ENCODE measurements at places on chromosomes 6 and 20.

DNA sequence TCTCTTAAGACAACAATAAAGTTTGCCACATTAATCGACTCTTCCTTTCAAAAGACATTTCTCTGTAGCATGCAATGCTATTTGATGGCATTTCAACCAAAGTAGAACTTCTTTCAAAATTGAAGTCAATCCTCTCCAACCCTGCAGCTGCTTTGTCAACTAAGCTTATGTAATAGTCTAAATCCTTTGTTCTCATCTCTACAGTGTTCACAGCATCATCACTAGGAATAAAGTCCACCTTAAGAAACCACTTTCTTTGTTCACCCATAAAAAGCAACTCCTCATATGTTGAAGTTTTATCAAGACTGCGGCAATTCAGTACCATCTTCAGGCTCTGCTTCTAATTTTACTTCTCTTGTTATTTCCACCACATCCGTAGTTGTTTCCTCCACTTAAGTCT lies 11.5 kb upstream of the BLOC1S5 start:
- no peak for DNase-seq

- DNase-seq: no peak
Measured at GRCh38 chr6:138805016-138805765, 9.3 kb downstream of the ECT2L start.

DNA sequence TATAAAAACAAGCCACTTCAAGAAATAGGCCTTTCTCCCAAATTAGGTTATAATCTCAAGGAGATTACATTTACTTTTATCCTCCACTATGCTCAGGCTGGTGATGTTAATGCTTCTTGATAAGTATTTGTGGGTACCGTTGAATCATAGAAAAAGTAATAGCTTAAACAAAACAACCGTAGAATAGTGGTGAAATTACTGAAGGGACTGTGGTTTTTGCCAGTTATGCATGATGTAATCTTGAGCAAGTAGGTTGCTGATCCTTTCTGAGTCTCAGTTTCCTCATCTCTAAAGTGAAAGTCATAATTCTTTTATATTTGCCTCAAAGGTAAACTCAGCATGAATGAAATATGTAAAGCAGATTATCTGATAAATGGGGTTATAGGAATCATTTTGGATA lies 187.3 kb upstream of the JAG1 start:
- peak; percentile 63 for DNase-seq

DNA sequence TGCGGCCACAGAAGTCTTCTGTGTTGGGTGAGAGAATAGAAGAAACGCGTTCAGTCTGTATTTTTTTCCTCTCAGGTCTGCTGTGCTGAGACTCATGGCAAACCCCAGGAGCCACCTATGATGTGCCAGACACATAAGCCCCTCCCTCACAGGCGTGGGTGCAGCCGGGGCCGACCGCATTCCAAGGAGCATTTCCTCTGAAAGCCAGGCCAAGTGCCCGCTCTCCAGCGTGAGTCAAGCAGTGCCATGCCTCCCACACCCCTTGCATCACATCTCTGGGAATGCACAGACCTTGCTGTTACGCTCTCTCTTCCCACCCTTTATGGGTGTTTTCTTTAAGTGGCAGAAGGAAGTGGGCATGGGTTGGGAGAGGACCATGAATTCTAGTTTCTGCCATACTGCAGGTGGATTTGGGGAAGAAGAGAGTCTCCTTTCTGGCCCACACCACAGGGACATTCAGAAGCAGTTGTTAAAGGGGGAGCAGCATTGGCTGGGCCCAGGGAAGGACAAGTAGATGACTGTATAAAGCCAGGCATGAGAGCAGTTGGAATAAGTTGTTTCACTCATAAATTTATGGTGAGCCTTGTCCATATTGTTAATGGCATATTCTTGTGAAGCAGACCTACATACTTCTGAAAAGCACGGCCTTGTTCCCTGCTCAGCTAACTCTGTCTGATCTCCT lies 37.1 kb upstream of the TFAP2A start:
- DNase-seq: no peak

GRCh38 chr20:13061381-13061780 lies 52.6 kb downstream of the SPTLC3 start:
- no peak for DNase-seq

DNA sequence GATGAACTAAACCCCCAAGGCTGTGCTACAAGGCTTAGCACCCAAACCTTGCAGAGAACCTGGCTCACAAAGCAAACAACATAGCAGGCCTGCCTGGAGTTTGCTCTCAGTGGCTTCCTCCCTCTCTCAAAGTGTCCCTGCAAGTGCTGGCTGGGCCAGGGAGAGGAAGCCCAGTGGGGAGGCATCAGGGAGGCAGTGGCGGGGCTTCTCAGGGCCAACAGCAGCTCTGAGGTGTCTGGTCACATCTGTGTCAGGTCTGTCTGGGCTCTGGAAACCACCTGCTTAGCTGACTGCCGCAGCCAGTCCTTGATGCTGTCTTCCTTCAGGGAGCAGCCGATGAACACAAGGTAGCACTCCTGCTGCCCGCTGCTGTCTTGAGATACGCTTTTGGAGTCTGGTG lies 16.7 kb upstream of the SLC4A11 start:
- no peak for DNase-seq

DNA sequence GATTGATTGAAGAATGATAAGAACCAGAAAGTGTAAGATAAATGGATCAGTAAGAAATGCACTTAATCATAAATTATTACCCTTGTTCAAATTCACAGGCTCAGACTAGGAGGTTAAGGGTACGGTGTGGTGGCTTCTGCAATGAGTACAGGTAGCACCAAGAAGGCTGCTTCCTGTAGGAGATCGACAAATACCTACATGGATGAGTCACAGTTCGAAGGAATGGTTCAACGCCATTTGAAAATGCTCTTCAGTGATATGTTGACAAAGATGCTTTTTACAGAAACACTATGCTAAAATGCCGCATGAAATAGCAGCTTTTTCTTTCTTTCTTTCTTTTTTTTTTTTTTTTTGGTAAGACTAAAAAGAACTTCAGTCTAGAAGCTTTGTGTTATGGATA lies 116.2 kb downstream of the DTNBP1 start:
- DNase-seq: no peak

DNA sequence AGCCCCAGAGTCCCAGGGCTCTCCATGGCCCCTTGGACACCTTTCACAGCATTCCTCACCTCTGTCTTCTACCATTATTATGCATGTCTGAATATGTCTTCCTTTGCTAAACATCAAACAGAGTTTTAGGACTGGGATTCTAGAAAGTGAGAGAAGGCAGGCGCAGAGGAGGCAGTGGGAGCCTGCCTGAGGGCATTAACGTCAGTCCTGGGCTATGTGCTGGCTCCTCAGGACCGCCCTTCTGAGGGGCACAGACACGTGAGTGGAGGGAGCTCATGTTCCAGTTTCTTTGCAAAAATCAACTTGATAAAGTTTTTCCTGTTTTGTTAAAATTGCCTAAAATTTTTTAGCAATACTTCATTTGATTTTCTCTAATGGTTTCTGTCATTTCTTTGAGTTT lies 38.0 kb downstream of the C6orf15 start:
- no peak for DNase-seq

GRCh38 chr20:13778827-13779226 lies 5.9 kb downstream of the ESF1 start:
- no peak for DNase-seq

DNA sequence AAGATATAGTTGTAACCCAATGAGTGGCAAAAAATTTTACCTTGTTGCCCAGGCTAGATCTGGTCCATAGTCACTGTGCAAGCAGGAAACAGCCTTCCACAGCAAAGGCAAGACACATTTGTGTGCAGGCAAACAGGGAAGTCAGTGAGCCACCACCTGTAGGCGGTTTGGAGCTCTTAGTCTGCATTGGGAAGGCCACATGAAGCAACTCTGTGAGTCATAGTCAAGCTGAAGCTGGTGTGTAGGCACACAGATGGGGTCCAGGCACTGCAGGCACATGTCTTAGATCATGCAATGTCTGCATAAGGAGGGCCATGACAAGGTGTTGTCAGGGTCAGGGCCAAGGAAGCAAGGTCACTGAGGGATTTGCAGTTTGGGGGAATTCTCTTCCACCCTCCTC lies 543.2 kb upstream of the EPHA7 start:
- no peak for DNase-seq

DNA sequence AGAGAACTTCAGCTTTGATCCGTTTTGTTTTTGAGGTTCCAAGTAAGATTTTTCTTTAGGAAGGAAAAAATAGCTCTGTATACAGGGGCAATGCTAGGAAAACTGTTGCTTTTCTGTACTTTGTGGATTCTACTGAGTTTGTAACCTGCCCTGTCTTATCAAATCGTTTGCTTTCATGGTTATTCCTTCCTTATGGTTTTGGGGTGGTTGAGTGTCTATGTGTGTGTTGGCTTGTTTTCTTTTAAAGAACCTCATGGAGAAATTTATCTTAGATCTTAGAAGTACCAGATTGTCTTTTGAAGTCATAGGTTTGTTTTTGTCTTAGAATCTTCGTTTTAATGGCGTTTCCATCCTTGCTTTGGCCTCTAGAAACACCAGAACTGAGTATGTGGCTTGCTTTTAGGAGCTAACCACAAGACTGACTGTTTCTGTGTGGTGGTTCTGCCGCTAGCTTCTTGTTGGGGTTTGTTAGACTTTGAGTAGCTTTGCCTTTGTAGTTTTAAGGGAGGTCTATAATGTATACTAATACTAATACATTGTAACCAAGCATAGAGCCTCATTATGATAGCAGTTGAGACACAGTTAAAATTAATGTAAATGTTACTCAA lies 86.8 kb downstream of the RPP40 start:
- no peak for DNase-seq
